Posterior vena cava (tissue), 2 donors: ENCODE measurements at places on chromosomes 1 and 21. TPM values are rescaled to one million over a fixed set of nuclear protein-coding genes. Genes with fewer than 3 reads are reported as not detected.

The SYT11 gene
- total RNA-seq = 23.9 TPM

The CAMSAP2 gene
- total RNA-seq = 31.9 TPM

The SLFNL1 gene
- 0.38 TPM for total RNA-seq

The TDRD5 gene
- not detected for total RNA-seq

The OR2G6 gene
- total RNA-seq = not detected

The ZBTB48 gene
- 18.6 TPM for total RNA-seq

The SLC9C2 gene
- total RNA-seq = not detected

The CRP gene
- 0.65 TPM for total RNA-seq

DNA sequence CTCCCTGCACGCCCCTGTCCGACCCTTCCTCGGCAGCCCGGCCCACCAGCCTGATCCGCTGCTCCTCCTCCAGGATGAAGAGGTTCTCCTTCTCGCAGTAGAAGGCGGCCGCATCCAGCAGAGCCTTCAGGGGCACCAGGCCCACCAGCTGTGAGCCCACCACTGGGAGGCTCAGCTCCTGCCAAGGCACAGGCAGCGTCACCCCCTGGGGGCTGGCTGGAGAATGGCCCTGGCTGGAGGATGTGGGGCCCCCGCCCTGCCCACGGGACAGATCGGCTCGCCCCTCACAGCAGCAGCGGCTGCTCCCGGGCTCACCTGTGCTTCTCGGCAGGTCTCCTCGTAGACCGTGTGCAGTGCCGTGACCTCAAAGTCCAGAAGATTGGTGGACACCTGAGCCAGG is 5.3 kb downstream of the FTCD start:
- peak; percentile 69 for DNase-seq

- no peak for DNase-seq
Measured at GRCh38 chr21:17858747-17859146, 39.6 kb upstream of the C21orf91 start.

DNA sequence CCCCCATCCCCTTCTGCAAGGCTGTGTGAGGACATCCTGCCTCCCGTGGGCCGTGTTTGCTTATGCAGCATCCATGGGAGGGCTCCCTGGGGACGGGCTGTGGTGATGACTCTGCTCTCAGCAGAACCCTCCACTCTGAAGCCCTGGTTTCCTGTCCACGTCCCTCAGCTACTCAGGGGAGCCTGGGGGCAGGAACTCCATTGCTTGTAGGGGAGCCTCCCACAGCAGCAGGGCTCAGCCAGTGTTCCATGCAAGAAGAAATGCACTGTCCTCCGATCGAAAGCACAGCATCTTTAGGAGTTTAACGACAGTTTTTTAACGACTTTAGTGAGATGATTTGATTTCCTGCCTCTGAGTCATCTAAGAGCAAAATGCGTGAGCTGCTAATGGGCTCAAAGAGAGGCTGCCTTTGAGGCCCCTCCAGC is 8.3 kb upstream of the KCNAB2 start:
- DNase-seq = no peak

- peak; percentile 73 for DNase-seq
Measured at GRCh38 chr21:45460011-45460565, 55.1 kb downstream of the COL18A1 start.

DNA sequence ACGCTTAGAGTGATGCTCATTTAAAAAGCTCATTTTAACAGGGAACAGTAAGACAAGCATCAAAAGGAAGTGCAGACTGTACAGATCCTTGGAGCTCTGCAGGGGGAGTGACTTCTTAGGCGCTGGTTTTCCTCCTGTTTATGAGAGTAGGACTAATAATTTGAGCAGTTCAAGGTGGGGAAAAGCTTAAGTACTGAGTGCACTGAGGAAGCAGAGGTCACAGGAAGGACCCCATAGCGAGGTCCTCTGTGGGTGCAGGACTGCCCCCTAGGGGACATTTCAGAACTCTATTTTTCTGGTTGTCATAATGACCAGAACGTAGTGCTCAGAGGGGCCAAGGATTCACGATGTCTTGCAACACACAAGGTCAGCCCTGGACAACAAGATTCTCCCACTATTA is 112.1 kb downstream of the HLCS start:
- DNase-seq = no peak

DNA sequence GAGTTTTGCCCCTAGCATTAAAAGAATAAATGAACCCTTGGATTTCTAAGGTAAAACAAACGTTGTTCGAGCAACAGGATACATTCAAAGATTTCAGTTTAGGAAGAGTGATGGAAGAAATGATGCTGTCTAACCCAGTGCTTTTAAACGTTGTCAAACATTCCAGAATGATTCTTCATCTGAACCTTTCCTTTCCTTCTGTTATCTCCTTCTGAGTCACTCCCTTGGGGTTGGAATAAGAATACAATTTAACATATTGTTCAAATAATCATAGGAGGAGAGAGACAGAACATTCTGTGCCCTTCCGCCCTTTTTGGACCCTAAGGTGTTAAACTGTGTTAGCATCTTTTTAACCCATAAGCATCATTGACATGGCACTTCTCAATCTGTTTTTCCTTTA is 61.1 kb upstream of the RCOR3 start:
- DNase-seq = no peak

DNA sequence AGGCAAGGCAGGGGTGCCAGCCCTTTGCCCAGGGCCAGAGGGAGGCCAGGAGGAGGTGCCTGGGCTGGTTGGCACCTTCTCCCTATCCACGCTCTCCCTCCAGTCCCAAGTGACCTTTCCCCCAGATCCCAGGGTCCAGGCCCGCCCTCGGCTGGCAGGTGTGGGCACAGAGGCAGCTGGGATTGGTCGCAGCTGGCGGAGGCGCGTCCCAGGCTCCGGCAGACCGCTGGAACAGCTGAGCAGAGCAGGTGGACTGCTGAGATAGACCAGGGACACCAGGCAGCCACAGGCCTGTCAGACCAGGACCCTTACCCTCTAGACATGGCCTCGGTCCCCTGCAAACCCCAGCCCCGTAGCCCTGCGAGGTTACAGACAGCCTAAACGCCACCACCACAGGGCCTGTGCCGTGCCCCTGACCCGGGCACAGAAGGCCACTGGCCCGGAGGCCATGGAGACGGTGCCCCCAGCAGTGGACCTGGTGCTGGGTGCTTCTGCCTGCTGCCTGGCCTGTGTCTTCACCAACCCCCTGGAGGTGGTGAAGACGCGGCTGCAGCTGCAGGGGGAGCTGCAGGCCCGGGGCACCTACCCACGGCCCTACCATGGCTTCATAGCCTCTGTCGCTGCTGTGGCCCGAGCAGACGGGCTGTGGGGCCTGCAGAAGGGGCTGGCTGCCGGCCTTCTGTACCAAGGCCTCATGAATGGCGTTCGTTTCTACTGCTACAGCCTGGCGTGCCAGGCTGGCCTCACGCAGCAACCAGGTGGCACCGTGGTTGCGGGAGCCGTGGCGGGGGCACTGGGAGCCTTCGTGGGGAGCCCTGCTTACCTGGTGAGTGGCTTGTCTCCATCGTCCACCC is at the start of gene SLC25A34:
Gene SLC25A34 (plus strand): TSS at position 221 of the 854 bp plus-strand sequence. CDS start 228 bp downstream, at position 449.
- DNase-seq = no peak

- no peak for DNase-seq
Measured at GRCh38 chr1:231695439-231696255, 69.1 kb downstream of the DISC1 start.

DNA sequence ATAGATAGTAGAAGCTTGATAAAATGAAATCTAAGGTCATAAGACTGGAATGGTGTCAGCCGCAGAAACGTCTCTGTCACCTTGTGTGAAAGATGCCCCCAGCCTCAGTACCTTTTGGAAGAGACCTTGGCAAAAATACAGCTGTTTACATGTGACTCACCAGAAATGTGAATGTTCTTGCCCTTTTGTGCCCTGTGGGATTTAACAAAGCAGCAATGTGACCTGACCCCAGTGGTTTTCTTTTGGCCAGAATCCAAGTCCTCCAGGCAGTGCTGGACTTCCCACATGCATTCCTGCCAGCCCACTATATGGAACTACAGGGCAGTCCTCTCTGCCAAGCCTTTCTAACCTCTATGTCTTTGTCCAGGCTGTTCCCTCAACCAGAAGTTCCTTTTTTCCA is 27.2 kb upstream of the LRRC8C start:
- DNase-seq = no peak

DNA sequence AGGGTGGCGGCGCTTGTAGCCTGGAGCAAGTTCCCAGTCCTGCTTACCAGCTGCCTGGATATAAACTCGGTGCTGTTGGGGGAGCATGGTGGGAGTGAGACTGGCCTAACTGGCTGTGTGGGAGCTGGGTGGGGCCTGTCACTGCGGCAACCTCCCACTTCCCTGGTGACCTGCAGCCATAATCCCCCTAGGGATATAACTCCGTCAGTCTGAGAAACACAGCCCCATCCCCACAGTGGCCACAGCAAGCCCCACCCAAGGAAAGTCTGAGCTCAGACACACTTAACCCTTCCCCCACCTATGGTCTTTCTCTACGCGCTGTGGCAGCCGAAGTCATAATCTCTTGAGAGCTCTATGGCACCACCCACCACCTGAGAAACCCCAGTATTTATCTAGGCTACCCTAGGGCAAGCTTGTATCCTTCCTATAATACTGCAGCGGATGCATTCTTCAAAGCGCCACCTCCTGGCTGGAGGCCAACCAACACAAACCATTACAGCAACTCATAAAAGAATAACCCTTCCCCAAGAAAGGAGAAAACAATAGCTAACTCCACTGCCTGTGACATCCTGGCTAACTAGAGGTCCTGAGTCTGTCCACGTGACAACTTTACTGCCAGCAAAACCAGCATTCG is 57.4 kb downstream of the ZNF648 start:
- no peak for DNase-seq

DNA sequence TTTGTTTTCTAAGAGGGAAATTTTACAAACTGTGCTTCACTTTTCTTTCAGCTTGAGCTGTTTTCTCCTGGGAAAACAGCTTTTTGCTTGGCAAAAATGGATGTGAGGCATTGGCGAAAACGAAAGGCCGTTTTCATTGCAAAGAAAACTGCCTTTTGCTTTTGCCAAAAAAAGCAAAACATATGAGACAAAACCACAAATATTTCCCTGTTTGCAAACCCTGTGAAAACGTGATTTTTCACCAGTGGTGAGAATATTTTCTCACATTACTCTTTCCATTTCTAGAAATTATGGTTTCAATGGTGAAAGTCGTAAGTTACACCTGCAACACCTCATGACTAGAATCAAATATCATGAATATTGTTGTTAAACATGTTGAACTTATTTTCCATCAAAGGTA is 74.0 kb upstream of the ZBTB18 start:
- DNase-seq = no peak

- no peak for DNase-seq
Measured at GRCh38 chr21:26238646-26239045, 68.1 kb upstream of the APP start.

GRCh38 chr1:232045139-232045994 is 418.8 kb downstream of the DISC1 start:
- no peak for DNase-seq

- no peak for DNase-seq
Measured at GRCh38 chr1:234589064-234589800, 20.7 kb downstream of the IRF2BP2 start.

DNA sequence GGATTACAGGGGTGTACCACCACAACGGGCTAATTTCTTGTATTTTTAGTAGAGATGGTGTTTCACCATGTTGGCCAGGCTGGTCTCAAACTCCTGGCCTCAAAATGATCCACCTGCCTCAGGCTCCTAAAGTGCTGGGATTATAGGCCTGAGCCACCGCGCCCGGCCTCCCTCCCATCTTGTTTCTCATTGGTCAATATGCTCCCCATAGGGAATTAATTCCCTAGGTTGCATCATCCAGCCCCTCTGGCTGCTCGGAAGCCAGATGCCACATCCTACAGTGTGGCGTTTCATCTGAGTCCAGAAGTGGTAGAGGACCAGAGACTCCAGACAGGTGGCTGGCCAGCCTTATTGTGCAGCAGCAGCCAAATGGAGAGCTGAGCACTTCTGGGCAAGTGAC is 11.5 kb upstream of the VASH2 start:
- DNase-seq = no peak

DNA sequence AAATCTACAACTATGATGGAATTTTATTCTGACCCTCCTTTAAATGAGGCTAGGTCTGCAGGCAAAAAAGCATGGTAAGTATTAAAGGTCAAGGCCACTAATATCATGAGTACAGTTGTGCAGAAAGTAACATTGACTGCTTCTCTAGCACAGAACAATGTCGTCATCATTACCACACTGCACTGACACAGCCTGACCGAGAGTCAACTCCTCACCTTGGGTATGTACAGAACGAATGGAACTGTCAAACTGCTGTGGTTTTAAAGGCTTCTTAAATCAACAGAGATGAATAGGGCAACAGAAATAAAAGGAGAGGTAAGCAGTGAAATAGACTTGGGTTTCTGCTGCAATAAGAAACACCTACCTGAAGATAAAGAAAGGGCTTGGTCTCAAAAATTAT is 88.8 kb downstream of the TBX15 start:
- DNase-seq = no peak

- DNase-seq = no peak
Measured at GRCh38 chr1:41617336-41617735, 132.9 kb upstream of the EDN2 start.

- no peak for DNase-seq
Measured at GRCh38 chr21:38769191-38769780, 36.4 kb upstream of the ETS2 start.

GRCh38 chr1:5388622-5389021 is 603.6 kb downstream of the NPHP4 start:
- DNase-seq = no peak

- DNase-seq = peak; percentile 96
Measured at GRCh38 chr1:159923203-159924024, 1.9 kb downstream of the TAGLN2 start.

- DNase-seq = no peak
Measured at GRCh38 chr1:63874278-63874880, 100.6 kb downstream of the ROR1 start.

DNA sequence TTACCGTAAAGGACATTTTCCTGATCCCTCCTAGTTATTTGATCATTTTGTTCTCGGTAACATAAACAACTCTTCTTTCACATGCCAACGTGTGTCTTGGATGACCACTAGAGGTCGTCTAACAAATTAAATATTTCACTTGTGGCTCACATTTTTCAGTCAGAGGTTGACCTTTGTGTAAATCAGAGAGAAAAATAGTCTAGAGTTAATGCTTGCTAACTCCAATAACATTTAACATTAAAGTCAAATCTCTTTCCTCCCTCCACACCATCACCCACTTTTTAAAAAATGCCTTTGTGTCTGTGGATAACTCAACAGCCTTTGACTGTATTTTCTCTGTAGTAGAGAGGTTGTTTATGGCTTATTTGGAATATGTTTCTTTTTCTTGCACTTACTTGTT is 220.5 kb upstream of the B3GALT2 start:
- no peak for DNase-seq

- DNase-seq = peak; percentile 84
Measured at GRCh38 chr1:147598621-147599361, 57.5 kb downstream of the BCL9 start.

GRCh38 chr21:43209575-43210453 is 41.0 kb downstream of the CRYAA start:
- DNase-seq = peak; percentile 68
